Large intestine (tissue), 12 donors: ENCODE measurements at places on chromosomes 2 and 18. TPM values are rescaled to one million over a fixed set of nuclear protein-coding genes. Genes with fewer than 3 reads are reported as not detected.
A peak's percentile ranks its signal among the peaks of the same experiment; 100 is the strongest.

DNA sequence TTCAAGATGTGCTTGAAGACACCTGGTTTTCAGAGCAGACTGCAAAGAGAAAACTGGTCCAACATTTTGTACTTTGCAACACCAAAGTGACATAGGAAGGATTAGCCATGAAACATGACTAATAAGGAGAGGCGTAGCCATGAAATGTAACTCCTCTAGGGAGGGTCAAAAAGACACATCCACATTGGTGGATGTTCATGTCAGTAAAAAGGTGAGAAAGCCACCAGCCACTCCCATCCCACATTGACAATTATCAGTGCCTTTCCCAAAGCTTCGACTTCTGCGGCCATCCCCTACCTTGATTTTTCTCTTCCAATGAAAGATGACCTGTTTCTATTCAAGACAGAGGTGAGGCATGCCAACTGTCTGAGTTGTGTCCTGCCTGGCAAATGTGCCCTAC lies 223.2 kb downstream of the ALK start:
- H3K4me3 ChIP-seq: no peak overlapping the region
- no peaks in the 10 kb centered on the region for H3K4me1 ChIP-seq
- no peak overlapping the region for H3K27ac ChIP-seq
- H3K36me3 ChIP-seq: no peaks in the 10 kb centered on the region
- no peaks in the 10 kb centered on the region for H3K27me3 ChIP-seq

GRCh38 chr2:65128297-65129190 lies 1.4 kb downstream of the RAB1A start:
- peak; percentile 69 for DNase-seq
- peak overlapping the region; percentile 100 for H3K27ac ChIP-seq
- H3K36me3 ChIP-seq: no peaks in the 10 kb centered on the region
- H3K4me1 ChIP-seq: peaks cover 6% of the 10 kb centered on the region
- no peaks in the 10 kb centered on the region for H3K27me3 ChIP-seq

GRCh38 chr2:74101574-74102300 lies 46.0 kb downstream of the BOLA3 start:
- H3K27me3 ChIP-seq: no peaks in the 10 kb centered on the region
- H3K4me3 ChIP-seq: no peak overlapping the region
- peaks cover 60% of the 10 kb centered on the region for H3K36me3 ChIP-seq
- no peaks in the 10 kb centered on the region for H3K4me1 ChIP-seq
- DNase-seq: no peak
- H3K27ac ChIP-seq: no peak overlapping the region

GRCh38 chr18:46398005-46398404 lies 259.0 kb downstream of the LOXHD1 start:
- no peak overlapping the region for H3K27ac ChIP-seq
- no peak for DNase-seq
- H3K27me3 ChIP-seq: no peaks in the 10 kb centered on the region
- no peaks in the 10 kb centered on the region for H3K36me3 ChIP-seq
- H3K4me3 ChIP-seq: no peak overlapping the region

DNA sequence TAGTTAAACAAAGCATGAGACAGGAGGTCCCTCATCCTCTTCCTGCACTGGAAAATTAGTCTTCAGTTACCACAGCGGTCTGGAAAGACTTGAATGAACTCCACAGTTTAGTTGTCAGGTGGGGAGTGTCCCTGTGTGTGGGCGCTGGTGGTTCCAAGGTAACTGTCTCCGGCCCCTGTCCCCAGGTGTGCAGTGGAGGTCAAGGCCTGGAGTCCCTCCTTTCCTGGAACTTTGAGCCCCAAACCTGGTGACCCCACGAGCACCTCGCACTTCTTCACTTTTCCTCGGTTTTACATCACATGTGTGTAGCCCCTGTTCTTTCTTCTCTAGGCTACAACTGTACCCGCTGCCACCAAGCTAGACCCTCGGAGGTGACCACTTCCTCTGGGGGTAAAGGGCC lies 28.0 kb upstream of the INHBB start:
- peaks cover 1% of the 10 kb centered on the region for H3K4me1 ChIP-seq
- H3K27ac ChIP-seq: no peak overlapping the region
- no peaks in the 10 kb centered on the region for H3K36me3 ChIP-seq
- DNase-seq: no peak
- no peak overlapping the region for H3K4me3 ChIP-seq
- H3K27me3 ChIP-seq: peaks cover 47% of the 10 kb centered on the region

DNA sequence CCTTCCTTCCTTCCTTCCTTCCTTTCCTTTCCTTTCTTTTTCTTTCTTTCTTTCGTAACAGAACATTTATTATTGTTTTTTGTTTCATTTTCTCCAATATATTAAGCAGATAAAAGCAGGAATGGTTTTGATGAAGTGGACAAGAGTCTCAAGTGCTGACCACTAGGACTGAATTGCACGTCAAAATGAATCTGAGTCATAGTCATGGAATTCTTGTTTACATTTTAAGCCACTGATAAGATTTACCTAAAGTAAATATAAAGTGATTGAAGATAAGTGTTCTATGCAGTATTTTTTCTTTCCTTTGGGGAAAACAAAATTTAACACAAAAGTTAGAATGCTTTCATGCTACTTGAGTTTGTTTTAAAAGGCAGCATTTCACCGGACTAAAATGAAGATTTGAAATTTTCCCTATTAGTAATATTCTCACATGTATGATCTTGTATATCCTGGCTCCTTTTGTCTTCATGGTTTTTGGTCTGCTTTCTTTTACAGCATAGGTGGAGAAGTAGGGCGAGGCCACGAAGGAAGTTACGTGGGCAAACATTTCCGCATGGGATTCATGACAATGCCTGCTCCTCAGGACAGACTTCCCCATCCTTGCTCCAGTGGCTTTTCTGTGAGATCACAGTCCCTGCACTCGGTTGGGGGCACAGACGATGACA lies 113.5 kb downstream of the NYAP2 start:
- DNase-seq: no peak
- H3K27me3 ChIP-seq: no peaks in the 10 kb centered on the region
- no peaks in the 10 kb centered on the region for H3K4me1 ChIP-seq
- H3K27ac ChIP-seq: no peak overlapping the region
- no peaks in the 10 kb centered on the region for H3K36me3 ChIP-seq
- H3K4me3 ChIP-seq: no peak overlapping the region

- DNase-seq: no peak
- no peaks in the 10 kb centered on the region for H3K36me3 ChIP-seq
- H3K27ac ChIP-seq: no peak overlapping the region
- H3K4me3 ChIP-seq: no peak overlapping the region
- peaks cover 53% of the 10 kb centered on the region for H3K27me3 ChIP-seq
- peaks cover 12% of the 10 kb centered on the region for H3K4me1 ChIP-seq
Measured at GRCh38 chr2:232635820-232636219, 2.4 kb downstream of the EFHD1 start.

DNA sequence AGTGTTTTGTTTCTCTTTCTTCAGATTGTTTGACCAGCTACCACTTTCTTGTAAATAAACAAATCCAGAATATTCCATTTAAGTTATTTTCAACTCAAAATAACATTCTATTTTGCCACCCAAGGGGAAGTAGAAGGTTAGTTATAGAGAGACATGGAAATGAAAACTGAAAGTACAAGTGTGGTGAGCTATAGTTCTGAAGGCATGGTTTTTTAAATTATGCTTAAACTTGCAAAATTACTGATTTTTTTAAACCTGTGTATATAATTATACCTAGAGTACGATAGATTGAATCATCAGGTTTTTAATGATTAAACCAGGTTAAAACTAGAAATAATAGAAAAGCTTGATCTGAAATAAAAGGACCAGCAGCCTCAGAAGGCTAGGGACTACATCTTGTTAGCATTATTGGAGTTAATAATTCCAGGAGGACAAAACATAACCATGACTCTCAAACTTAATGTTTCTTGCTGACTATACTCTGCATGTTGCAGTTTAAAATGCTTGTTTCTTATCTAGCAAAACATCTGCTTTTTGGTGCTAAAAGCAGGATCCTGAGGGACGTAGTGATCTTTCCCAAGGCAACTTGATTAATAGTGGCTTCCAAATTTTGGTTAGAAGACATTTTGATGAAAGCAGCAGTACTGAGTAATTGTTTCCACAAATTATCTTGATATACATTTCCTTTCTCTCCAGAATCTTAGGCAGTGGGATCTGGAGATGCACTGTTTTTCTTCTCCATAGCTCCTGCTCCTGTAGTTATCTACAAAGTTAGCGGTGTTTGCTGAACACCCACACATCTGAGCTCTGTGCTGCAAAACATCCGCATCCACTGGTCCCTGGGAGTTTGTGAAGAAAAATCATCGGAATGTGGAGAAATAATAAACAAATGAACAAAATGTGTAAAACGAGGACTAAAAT lies 327.2 kb upstream of the PKDCC start:
- H3K4me3 ChIP-seq: no peak overlapping the region
- DNase-seq: peak; percentile 39
- H3K27ac ChIP-seq: no peak overlapping the region
- H3K36me3 ChIP-seq: no peaks in the 10 kb centered on the region
- no peaks in the 10 kb centered on the region for H3K27me3 ChIP-seq
- peaks cover 10% of the 10 kb centered on the region for H3K4me1 ChIP-seq

DNA sequence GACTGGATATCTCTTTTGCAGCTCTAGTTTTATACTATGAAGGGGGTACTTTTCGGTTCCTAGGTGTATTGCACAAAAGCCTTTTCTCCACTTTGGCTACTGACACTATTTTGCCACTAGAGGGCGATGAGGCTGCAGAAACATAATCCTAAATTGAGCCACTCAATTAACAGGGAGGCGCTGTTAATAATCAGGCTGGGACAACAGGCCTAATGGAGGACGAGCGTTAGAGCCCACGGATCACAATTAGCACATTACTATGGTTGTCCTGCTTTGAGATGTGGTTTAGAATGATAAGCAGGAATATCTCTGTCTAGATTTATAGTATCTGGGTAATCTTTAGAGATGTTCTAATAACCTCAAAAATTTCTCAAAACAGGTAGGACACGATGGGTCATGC lies 62.2 kb upstream of the PMAIP1 start:
- H3K27ac ChIP-seq: no peak overlapping the region
- peak; percentile 45 for DNase-seq
- H3K4me3 ChIP-seq: no peak overlapping the region

DNA sequence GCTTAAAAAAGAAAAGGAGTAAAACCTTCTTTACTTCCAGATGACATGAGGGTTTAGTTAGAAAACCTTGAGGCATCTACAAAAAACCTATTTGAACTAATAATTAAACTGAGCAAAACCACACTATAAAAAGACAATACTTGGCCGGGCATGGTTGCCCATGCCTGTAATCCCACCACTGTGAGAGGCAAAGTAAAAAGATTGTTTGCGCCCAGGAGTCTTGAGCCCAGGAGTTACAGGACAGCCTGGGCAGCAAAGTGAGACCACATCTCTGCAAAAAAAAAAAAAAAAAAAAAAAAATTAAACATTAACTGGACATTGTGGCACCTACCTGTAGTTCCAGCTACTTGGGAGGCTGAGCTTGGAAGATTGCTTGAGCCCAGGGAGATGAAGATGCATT lies 502.8 kb upstream of the LRRTM4 start:
- no peak overlapping the region for H3K27ac ChIP-seq
- no peak overlapping the region for H3K4me3 ChIP-seq
- no peaks in the 10 kb centered on the region for H3K4me1 ChIP-seq
- DNase-seq: no peak

DNA sequence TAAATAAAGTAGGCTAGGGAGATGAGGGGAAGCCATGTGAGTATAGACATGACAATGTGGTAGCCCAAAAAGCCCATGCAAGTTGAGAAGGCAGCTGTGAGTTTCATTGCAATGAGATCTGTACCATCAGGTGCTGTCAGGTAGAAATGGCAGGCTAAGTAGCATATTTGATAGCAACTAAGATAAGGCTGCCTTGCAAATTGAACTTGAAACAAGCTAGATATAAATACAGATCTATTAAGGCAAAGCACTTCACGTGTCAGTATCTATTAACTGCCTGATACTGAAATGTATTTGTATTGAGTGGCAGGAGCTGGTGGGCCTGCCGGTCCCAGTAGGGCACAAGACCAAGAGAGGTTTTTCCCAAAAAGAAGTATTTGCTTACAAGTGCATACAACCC lies 419.9 kb downstream of the TDRD15 start:
- no peaks in the 10 kb centered on the region for H3K27me3 ChIP-seq
- no peaks in the 10 kb centered on the region for H3K4me1 ChIP-seq
- no peak for DNase-seq
- H3K27ac ChIP-seq: no peak overlapping the region
- no peaks in the 10 kb centered on the region for H3K36me3 ChIP-seq

DNA sequence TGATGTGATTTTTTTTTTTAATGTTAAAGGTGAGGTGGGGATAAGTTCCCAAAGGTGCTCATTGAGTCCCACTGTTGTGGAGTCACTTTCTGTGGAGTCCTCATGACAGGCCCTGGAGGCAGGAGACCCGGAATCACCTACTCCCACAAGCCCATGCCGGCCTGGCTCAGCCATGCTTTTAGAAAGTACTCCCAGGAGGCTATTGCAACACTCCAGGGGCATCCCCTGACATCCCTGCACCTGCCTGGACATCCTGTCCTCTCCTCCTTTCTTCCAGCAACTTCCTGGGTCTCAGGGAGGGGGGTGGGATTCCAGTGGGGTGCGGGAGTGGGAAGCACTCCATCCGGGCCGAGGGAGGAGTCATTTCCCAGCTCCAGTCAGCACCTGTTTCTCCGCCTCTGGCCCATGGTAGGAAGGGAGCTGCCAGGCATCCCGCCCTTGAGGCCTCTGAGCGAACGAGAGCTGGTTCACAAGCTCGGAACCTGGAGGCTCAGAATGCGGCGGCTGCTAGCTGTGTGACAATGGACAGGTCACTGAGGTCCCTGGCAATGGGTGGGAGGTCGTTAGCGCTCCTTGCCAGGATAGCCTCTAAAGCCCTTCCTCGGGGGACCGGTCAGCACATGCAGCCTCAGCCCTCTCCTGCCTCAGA lies 163.9 kb upstream of the ID2 start:
- no peak overlapping the region for H3K27ac ChIP-seq
- peaks cover 13% of the 10 kb centered on the region for H3K4me1 ChIP-seq
- no peak for DNase-seq

GRCh38 chr2:63851691-63852311 lies 10.1 kb downstream of the UGP2 start:
- H3K4me3 ChIP-seq: no peak overlapping the region
- H3K4me1 ChIP-seq: peaks cover 7% of the 10 kb centered on the region
- no peaks in the 10 kb centered on the region for H3K27me3 ChIP-seq
- no peak for DNase-seq
- H3K36me3 ChIP-seq: peaks cover 8% of the 10 kb centered on the region

GRCh38 chr2:10864861-10865636 lies 46.7 kb upstream of the KCNF1 start:
- H3K27ac ChIP-seq: no peak overlapping the region
- H3K36me3 ChIP-seq: no peaks in the 10 kb centered on the region
- no peak overlapping the region for H3K4me3 ChIP-seq
- peaks cover 19% of the 10 kb centered on the region for H3K27me3 ChIP-seq
- no peaks in the 10 kb centered on the region for H3K4me1 ChIP-seq

- H3K4me1 ChIP-seq: peaks cover 11% of the 10 kb centered on the region
- H3K27ac ChIP-seq: no peak overlapping the region
- no peaks in the 10 kb centered on the region for H3K36me3 ChIP-seq
- no peak overlapping the region for H3K4me3 ChIP-seq
Measured at GRCh38 chr18:2641638-2642037, 13.9 kb upstream of the SMCHD1 start.

GRCh38 chr18:7415081-7415894 lies 151.8 kb upstream of the PTPRM start:
- no peaks in the 10 kb centered on the region for H3K27me3 ChIP-seq
- no peaks in the 10 kb centered on the region for H3K4me1 ChIP-seq
- no peak for DNase-seq

ZC3H8 gene
- polyA plus RNA-seq: 16.2 TPM

NAB1 gene
- polyA plus RNA-seq: 48.3 TPM

NYAP2 gene
- polyA plus RNA-seq: 0.40 TPM

TTN gene
- 0.90 TPM for polyA plus RNA-seq

CHRND gene
- 0.27 TPM for polyA plus RNA-seq

GKN2 gene
- polyA plus RNA-seq: 0.10 TPM

FSIP2 gene
- 1.8 TPM for polyA plus RNA-seq

TXNL1 gene
- polyA plus RNA-seq: 67.2 TPM
